ENCODE measurements at places on chromosomes 3 and 15. TPM values are rescaled to one million over a fixed set of nuclear protein-coding genes. Genes with fewer than 3 reads are reported as not detected.

SKIC8 gene
- polyA plus RNA-seq = 108 TPM

PLA2G4D gene
- 0.03 TPM for polyA plus RNA-seq

CIDEC gene
- polyA plus RNA-seq = 0.30 TPM

OR4M2 gene
- not detected for polyA plus RNA-seq

GRM7 gene
- 2.0 TPM for polyA plus RNA-seq

IQCF5 gene
- polyA plus RNA-seq = not detected

STX19 gene
- not detected for polyA plus RNA-seq

EXD1 gene
- not detected for polyA plus RNA-seq

DOCK3 gene
- 1.5 TPM for polyA plus RNA-seq

GPR149 gene
- not detected for polyA plus RNA-seq

GABRB3 gene
- polyA plus RNA-seq = 7.0 TPM

LOXL1 gene
- polyA plus RNA-seq = 84.0 TPM

CPNE4 gene
- polyA plus RNA-seq = 0.50 TPM

CAMK2N2 gene
- 0.33 TPM for polyA plus RNA-seq

DNAH1 gene
- polyA plus RNA-seq = 10.3 TPM

ARPP21 gene
- 2.1 TPM for polyA plus RNA-seq

FGF12 gene
- 6.1 TPM for polyA plus RNA-seq

ANKRD63 gene
- polyA plus RNA-seq = 0.17 TPM

GNAT1 gene
- not detected for polyA plus RNA-seq

KBTBD13 gene
- 0.12 TPM for polyA plus RNA-seq

SLC12A8 gene
- 5.6 TPM for polyA plus RNA-seq

HYAL1 gene
- polyA plus RNA-seq = 6.1 TPM

MRPS11 gene
- 48.7 TPM for polyA plus RNA-seq

CHST2 gene
- polyA plus RNA-seq = 26.6 TPM

OR4F6 gene
- not detected for polyA plus RNA-seq

SLC28A1 gene
- 10.3 TPM for polyA plus RNA-seq

PLCH1 gene
- polyA plus RNA-seq = 12.5 TPM

DZIP1L gene
- 25.7 TPM for polyA plus RNA-seq

USP19 gene
- 62.6 TPM for polyA plus RNA-seq

KCNMB3 gene
- 5.4 TPM for polyA plus RNA-seq

PAK6 gene
- polyA plus RNA-seq = 4.5 TPM

CADPS gene
- polyA plus RNA-seq = 1.9 TPM

NTRK3 gene
- polyA plus RNA-seq = 13.7 TPM

ROBO2 gene
- 100 TPM for polyA plus RNA-seq

PCSK6 gene
- polyA plus RNA-seq = 8.4 TPM

LRRIQ4 gene
- 0.14 TPM for polyA plus RNA-seq

BMF gene
- 45.1 TPM for polyA plus RNA-seq

TOPAZ1 gene
- not detected for polyA plus RNA-seq

DAZL gene
- not detected for polyA plus RNA-seq

PRSS50 gene
- polyA plus RNA-seq = 4.8 TPM

P2RY14 gene
- 0.39 TPM for polyA plus RNA-seq

C3orf20 gene
- 0.34 TPM for polyA plus RNA-seq

CCR2 gene
- 0.73 TPM for polyA plus RNA-seq

HDGFL3 gene
- polyA plus RNA-seq = 78.0 TPM

TMEM158 gene
- polyA plus RNA-seq = 6.6 TPM

CASR gene
- 30.5 TPM for polyA plus RNA-seq

TP63 gene
- polyA plus RNA-seq = 0.73 TPM

SLC22A13 gene
- polyA plus RNA-seq = 2.7 TPM

LIPH gene
- 2.7 TPM for polyA plus RNA-seq

Data from renal cortex interstitium (tissue), 15 donors.